Osteocyte (in vitro differentiated cells): ENCODE measurements at places on chromosomes 16 and 17. TPM values are rescaled to one million over a fixed set of nuclear protein-coding genes. Genes with fewer than 3 reads are reported as not detected.

- H3K4me1 ChIP-seq = peaks cover 96% of the 10 kb centered on the region
- H3K27me3 ChIP-seq = no peaks in the 10 kb centered on the region
- DNase-seq = no peak
- peak overlapping the region; percentile 42 for H3K4me3 ChIP-seq
These were observed 12.4 kb downstream of the COL1A1 start for GRCh38 chr17:50188921-50189549.

DNA sequence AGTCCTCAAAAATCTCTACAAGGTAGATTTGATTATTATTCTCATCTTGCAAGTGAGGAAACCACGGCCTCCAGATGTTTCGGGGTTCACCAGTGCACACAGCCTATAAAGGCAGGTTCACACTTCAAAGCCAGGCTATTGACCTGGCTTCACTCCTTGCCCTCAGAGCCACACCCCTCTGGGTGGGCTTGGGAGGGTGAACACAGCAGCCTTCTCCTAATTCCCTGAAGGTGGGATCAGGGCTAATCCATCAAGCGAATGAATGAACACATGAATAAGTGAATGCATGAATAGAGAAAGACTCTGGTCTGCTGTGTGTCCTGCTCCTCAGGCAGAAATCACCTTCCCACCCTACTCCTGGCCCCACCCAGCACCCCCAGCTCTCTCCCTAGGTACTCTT, 139.0 kb downstream of the CYLD start:
- no peak overlapping the region for H3K4me3 ChIP-seq
- no peaks in the 10 kb centered on the region for H3K4me1 ChIP-seq
- no peak overlapping the region for H3K27ac ChIP-seq
- no peaks in the 10 kb centered on the region for H3K36me3 ChIP-seq
- peaks cover 3% of the 10 kb centered on the region for H3K27me3 ChIP-seq
- DNase-seq = peak; percentile 56

- H3K27ac ChIP-seq = peak overlapping the region; percentile 24
- no peak overlapping the region for H3K4me3 ChIP-seq
- DNase-seq = no peak
- peaks cover 16% of the 10 kb centered on the region for H3K4me1 ChIP-seq
- H3K27me3 ChIP-seq = no peaks in the 10 kb centered on the region
These were observed 27.9 kb downstream of the CLEC16A start for GRCh38 chr16:10972108-10972818.

- no peaks in the 10 kb centered on the region for H3K36me3 ChIP-seq
- no peak overlapping the region for H3K4me3 ChIP-seq
- DNase-seq = no peak
- H3K4me1 ChIP-seq = peaks cover 12% of the 10 kb centered on the region
These were observed 10.6 kb downstream of the RHBDL3 start for GRCh38 chr17:32276171-32276601.

AARSD1 gene
- total RNA-seq = 44.5 and 50.6 TPM in 2 replicates

ACD gene
- 21.3 and 23.1 TPM in 2 replicates for total RNA-seq

- no peak overlapping the region for H3K27ac ChIP-seq
- H3K36me3 ChIP-seq = no peaks in the 10 kb centered on the region
- no peak for DNase-seq
- H3K27me3 ChIP-seq = no peaks in the 10 kb centered on the region
- H3K4me1 ChIP-seq = peaks cover 2% of the 10 kb centered on the region
- no peak overlapping the region for H3K4me3 ChIP-seq
These were observed 311.3 kb downstream of the CDH13 start for GRCh38 chr16:82937926-82938520.

DNA sequence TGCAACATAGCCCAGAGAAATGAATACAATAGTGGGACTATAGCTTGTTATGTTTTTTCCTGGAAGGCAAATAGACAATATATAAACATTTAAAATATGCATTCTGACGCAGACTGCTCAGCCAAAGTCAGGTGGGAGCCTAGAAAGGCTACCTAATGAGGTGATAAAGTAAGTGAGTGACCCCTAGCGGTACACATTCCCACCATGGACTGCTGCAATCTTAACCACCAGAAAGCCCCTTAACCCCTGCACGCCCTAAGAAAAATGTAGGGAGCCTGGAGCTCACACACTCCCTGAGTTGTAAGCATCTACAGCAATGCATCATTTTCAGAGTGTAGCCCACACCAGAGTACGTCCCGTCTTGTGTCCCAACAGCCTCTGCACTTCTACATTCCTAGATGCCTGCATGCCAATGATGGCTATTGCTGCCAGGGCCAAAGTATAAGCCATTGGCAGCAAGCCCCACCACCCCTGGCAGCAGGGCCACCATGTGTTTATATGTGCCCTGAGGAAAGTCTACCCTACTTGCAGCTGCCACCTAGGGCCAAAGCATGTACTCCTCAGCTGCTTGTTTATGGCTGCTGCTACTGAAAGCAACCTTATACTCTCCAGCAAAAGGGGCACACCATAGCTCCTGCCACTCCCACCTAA, 127.6 kb downstream of the KIF2B start:
- H3K27ac ChIP-seq = no peak overlapping the region
- H3K27me3 ChIP-seq = no peaks in the 10 kb centered on the region
- H3K4me3 ChIP-seq = no peak overlapping the region
- no peak for DNase-seq

DNA sequence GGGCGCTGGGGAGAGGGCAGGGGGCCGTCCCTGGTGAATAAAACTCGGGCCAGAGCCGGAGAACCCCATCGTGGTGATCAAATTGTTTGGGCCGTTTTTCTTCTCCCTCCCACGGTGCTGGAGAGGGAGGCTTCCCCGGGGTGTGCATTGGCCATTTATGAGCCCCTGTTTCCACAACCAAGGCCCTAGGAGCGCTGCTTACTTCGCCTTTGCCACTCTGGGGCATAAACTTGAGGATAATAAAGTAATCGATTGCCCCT, 544 bp downstream of the CCP110 start:
- H3K4me3 ChIP-seq = peak overlapping the region; percentile 99
- H3K27ac ChIP-seq = peak overlapping the region; percentile 96
- H3K36me3 ChIP-seq = peaks cover 9% of the 10 kb centered on the region
- H3K27me3 ChIP-seq = no peaks in the 10 kb centered on the region
- no peak for DNase-seq
- H3K4me1 ChIP-seq = peaks cover 38% of the 10 kb centered on the region

CHST6 gene
- 0.43 and 0.55 TPM in 2 replicates for total RNA-seq

ASGR1 gene
- 1.6 and 2.4 TPM in 2 replicates for total RNA-seq

KRTAP4-7 gene
- not detected in 2 replicates for total RNA-seq

DNA sequence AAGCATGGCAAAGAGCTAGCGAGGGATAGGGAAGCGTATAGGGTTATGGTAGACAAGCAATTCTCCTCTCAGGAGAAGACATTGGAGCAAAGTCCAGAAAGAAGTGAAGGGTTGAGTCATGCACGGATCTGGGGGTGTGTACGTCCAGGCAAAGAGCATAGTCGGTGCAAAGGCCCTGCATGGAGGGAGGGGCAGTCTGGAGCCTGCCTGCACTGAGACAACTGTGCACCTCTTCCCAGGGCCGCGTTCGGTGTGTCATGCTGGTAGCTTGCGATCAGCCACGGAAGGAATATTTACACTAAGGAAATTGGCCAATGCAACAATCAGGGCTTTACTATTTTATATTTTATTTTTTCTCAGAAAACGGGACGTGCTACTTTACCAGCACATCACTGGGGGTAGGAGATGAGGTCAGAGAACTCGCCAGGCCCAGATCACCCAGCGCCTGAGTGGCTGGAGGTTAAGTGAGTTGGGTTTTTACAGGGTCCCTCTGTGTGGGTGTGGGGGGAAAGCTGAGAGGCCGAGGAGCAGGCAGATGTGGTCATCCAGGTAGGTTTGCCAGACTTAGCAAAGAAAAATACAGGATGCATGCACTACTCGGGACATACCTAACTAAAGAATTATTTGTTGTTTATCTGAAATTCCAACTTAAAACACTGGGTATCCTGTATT, 6.7 kb upstream of the B9D1 start:
- H3K27me3 ChIP-seq = no peaks in the 10 kb centered on the region
- peaks cover 40% of the 10 kb centered on the region for H3K4me1 ChIP-seq
- no peaks in the 10 kb centered on the region for H3K36me3 ChIP-seq
- H3K4me3 ChIP-seq = no peak overlapping the region
- no peak overlapping the region for H3K27ac ChIP-seq

TMEM238L gene
- total RNA-seq = not detected in 2 replicates

TBC1D3G gene
- not detected in 2 replicates for total RNA-seq

- no peak for DNase-seq
- no peak overlapping the region for H3K27ac ChIP-seq
- H3K27me3 ChIP-seq = no peaks in the 10 kb centered on the region
- H3K4me1 ChIP-seq = peaks cover 1% of the 10 kb centered on the region
These were observed 16.0 kb downstream of the COG7 start for GRCh38 chr16:23436951-23437350.

DNA sequence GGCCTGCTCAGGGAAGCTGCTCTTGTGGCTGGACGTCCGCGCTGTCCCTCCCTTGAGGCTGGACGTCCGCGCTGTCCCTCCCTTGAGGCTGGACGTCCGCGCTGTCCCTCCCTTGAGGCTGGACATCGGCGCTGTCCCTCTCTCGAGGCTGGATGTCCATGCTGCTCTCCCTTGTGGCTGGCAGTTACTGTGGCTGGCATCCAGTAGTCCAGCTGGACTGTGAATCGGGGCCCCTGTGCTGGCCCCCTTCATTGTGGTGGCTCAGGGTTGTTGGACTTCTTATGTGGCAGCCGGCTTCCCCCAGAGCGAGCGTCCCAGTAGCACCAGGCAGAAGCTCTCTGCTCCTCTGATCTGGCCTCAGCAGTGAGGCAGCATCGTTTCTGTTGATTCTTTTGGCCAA, 141.5 kb downstream of the IRF8 start:
- H3K36me3 ChIP-seq = no peaks in the 10 kb centered on the region
- peaks cover 15% of the 10 kb centered on the region for H3K27me3 ChIP-seq
- no peak overlapping the region for H3K27ac ChIP-seq
- no peaks in the 10 kb centered on the region for H3K4me1 ChIP-seq
- H3K4me3 ChIP-seq = no peak overlapping the region

GRCh38 chr16:52558448-52558847, 11.5 kb upstream of the TOX3 start:
- no peaks in the 10 kb centered on the region for H3K36me3 ChIP-seq
- no peaks in the 10 kb centered on the region for H3K4me1 ChIP-seq
- no peak overlapping the region for H3K4me3 ChIP-seq
- no peak for DNase-seq

PERCC1 gene
- not detected in 2 replicates for total RNA-seq

DNA sequence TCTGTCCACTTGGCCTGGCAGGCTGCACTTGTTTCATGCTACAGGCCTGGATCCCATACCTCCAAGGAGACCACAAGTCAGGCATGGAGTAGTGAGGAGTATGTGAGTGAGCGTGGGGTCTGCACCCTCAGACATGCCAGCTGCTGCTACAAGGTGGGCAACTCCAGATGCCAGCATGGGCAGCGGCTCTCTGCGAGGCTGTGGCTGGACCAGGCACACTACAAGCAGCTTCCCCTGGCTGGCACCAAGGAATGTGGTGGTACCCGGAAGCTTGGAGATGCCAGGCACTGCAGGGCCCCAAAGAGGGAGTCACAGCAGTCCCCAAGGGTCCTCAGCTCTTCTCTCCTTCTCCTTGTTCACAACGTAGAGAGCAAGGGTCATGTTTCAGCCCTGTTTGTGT, 16.1 kb upstream of the DNAH9 start:
- H3K27ac ChIP-seq = no peak overlapping the region
- H3K27me3 ChIP-seq = no peaks in the 10 kb centered on the region
- no peak for DNase-seq
- no peaks in the 10 kb centered on the region for H3K36me3 ChIP-seq

DNA sequence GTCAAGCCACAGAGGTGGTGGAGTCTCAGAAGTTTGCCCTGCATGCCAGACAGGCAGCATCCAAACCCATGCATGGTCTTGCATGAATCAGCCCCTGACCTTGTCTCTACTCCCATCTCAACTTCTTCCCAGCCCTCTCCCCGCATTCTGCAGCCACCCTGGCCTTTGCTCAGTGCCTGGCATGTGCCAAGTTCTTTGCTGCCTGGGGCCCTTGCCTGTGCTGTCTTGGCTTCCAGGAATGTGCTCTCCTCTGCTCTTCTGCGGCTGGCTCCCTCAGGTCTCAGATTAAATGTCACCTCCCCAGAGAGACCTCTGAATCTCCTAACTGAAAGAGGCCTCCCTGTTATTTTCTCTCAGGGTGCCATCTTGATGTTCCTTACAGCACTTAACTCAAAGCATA, 17.6 kb downstream of the DRC3 start:
- peak overlapping the region; percentile 76 for H3K27ac ChIP-seq
- H3K36me3 ChIP-seq = no peaks in the 10 kb centered on the region
- DNase-seq = no peak
- H3K4me1 ChIP-seq = peaks cover 32% of the 10 kb centered on the region
- H3K4me3 ChIP-seq = no peak overlapping the region
- no peaks in the 10 kb centered on the region for H3K27me3 ChIP-seq

FOXN1 gene
- total RNA-seq = not detected in 2 replicates

DNA sequence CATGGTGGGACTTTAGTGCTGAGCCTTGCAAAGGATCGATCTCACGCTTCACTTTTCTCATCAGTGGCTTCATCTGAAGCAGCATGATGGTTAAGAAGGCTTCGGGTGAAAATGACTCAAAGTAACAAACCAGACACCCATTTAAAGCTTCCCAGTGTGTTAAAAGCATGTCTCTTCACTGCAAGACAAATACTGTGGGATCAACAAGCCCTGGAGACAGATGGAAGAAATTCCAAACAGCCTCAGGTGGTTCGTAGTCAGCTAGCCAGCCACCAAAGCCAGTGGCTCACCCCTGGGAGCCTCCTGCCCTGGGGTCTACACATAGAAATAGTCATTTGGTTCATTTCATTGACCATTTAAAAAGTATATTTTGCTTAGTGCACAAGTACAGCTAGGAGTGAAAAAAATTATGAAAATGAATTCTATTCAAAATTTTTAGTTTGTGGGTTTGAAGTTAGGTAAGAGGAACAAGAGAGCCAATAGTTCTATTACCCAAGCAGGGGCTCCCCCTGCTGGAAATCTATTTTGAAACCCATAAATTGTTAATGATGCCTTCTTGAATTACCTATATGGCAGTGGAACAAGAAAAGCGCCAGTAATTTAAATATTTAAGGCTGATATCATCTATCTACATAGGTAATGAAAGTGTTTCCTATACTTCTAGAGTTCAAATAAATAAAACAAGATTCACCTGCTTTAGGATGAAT, 51.6 kb downstream of the PMP22 start:
- no peak overlapping the region for H3K27ac ChIP-seq
- peaks cover 5% of the 10 kb centered on the region for H3K27me3 ChIP-seq

- H3K36me3 ChIP-seq = no peaks in the 10 kb centered on the region
- no peaks in the 10 kb centered on the region for H3K4me1 ChIP-seq
- H3K27me3 ChIP-seq = no peaks in the 10 kb centered on the region
- no peak for DNase-seq
- no peak overlapping the region for H3K4me3 ChIP-seq
These were observed 46.0 kb downstream of the SLC7A5 start for GRCh38 chr16:87823181-87823929.

DNA sequence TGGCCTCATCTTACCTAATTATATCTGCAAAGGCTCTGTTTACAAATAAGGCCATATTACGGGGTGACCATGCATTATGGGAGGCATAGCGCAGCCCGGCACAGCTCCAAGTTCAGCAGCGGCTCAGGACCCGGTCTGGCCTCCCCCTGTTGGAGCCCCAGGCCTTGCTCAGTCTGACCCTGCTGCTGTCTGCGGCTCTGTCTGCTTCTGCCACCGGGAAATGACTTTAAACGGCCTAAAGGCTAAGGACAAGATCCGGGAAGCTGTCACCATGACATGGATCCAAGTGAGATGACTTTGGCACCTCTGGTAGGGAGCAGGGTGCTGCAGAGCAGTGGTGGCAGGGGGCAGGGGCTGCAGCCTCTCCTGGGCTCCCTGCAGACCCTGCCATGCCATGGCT, 140.6 kb upstream of the GSE1 start:
- H3K4me3 ChIP-seq = no peak overlapping the region
- no peak overlapping the region for H3K27ac ChIP-seq
- H3K36me3 ChIP-seq = no peaks in the 10 kb centered on the region
- H3K27me3 ChIP-seq = peaks cover 2% of the 10 kb centered on the region
- H3K4me1 ChIP-seq = peaks cover 24% of the 10 kb centered on the region
